ENCODE measurements at places on chromosomes 3 and 15.

GRCh38 chr3:149934524-149934923 lies 36.2 kb downstream of the PFN2 start:
- DNase-seq: no peak

GRCh38 chr3:116388867-116389385 lies 56.4 kb downstream of the LSAMP start:
- no peak for DNase-seq

GRCh38 chr3:21839592-21839991 lies 88.6 kb upstream of the ZNF385D start:
- no peak for DNase-seq

DNA sequence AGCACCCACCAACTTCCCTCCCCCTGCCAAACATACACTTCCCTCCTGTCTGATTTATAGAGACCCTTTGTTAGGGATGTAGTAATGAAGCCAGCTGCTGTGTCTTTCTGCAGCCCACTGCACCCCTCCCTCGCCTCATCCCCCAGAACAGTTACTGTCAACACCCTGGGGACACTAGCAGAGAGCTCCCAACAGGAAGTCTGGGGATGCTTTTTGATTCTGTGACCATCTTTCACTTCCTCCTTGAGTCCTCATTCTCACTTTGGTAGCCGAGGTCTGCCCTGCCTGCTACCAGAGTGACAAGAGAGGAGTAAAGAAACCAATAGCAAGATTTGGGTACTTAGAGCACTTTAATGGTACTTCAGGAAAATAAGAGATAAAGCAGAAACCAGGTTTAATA lies 201.6 kb downstream of the SATB1 start:
- DNase-seq: peak; percentile 77

DNA sequence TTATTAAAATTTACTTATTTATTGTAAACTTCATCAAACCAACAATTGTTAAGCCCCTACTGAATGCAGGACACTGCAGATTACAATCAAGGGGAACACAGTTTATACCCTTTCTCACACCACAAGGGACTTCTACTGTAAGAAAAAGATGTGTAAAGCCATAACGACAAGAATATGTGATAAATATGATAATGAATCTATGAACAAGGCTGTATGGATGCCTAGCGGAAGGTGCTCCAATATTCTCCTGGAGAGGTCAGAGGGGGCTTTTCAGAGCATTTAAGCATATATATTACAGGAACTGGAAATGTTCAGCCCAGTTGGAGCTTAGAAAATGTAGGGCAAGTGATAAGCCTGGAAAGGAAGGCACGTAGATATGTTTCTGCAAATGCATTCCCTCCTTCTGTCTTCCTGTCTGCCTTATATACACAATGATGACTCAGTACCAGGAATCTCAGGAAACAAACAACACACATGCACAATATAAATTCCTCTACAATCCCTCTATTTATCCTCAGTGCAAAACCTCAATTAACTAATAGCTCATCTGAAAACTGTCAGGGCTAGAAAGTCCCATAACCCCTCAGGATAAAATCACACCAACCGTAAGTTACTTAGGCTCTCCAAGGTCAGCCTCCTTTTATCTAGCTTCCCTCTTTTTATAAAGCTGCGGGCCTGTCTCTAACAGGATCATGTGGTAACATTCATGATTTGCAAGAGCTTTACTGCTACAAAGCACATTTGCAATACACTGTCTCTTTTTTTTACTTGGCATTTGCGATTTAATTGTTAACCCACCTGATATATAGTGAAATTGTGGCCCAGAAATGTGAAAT lies 393.1 kb downstream of the LPP start:
- no peak for DNase-seq

GRCh38 chr15:39736412-39737195 lies 46.0 kb downstream of the FSIP1 start:
- no peak for DNase-seq

GRCh38 chr3:117047951-117048705 lies 338.5 kb downstream of the TUSC7 start:
- no peak for DNase-seq

- DNase-seq: no peak
Observed at GRCh38 chr15:36737430-36737891, 158.0 kb downstream of the CDIN1 start.

GRCh38 chr15:29053006-29053405 lies 167.2 kb downstream of the APBA2 start:
- DNase-seq: no peak

DNA sequence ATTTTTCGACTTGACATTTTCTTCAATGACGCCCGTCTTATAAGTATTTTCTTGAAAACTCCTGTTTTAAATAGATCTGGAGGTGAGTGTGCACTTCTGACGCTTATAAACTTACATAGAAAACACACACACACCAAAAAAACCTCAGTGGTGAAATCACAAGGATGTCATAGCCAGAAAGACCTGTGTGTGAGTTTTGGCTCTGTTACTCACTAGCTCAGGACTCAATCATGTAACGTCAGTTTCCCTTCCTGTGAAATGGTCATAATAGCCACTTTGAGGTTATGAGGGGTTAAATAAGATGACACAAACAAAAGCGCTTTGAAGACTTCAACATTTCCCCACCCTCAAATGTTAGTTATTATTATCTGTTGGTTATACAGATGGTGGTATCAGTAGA lies 1.8 kb downstream of the IL20RB start:
- no peak for DNase-seq

- DNase-seq: no peak
Observed at GRCh38 chr15:91412138-91412928, 312.3 kb downstream of the SV2B start.

GRCh38 chr3:192121923-192122322 lies 605.4 kb downstream of the FGF12 start:
- no peak for DNase-seq

GRCh38 chr3:127043731-127044510 lies 61.0 kb downstream of the PLXNA1 start:
- DNase-seq: no peak

DNA sequence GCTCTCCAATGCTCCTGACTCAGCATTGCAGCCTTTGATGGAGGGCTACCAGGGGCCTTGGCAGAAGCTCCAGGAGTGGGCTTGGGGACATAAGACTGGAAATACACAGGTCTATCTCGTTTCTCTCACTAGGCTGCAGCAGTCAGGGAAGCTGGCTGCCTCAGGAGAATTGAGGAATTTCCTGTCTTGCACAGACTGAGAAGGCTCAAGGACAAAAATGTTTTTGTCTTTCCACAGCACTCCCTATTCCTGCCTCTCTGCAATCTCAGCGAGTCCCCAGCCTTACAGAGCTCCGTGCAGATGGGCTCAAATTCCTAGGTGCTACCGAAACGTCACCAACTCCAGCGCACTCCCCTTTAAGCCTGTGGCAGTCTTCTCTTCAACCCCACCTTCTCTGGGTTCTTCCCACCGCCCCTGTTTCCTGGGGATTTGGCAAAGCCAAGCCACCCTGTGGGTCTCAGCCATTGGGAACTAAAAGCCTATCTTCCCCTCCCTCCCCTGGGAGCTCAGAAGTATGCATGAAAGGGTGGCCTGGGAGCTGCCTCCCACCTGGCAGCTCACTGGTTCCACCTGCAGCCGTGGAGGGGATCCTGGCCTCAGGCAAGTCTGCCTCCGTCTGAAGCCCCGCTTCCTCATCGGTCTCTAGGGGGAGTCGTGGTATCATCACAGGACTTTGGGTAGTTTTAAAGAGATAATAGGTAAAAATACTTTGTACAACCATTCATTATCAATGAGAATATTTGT lies 322.6 kb upstream of the FRG2C start:
- DNase-seq: no peak

DNA sequence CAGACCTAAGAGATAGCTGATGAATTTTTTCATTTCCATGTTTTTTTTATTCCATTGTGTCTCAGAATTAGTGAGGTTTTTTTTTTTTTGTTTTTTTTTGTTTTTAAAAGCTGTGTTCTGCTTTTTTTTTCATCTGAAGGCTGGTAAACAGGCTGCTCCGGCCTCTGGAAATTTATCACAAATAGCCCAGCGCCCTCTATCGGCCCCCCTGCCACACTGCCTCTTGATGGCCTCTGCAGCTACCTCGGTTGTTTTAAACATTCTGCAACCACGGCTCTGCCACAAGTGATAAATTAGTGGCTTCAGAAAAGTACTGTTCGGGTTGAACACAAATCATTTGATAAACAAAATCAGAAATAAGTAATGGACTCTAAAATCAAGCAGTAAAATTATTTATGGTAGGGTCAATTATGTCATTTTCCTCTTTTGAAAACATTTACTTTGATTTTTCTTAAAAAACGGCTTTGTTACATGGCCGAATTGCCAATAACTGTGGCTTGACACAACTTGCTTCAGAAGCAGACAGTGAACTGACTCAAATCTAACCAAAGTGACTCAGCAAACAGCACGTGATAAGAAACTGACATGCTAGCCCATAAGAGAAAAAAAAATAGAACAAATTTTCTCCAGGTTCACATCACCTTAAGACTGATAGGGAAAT lies 87.8 kb downstream of the RSL24D1 start:
- DNase-seq: peak; percentile 41

DNA sequence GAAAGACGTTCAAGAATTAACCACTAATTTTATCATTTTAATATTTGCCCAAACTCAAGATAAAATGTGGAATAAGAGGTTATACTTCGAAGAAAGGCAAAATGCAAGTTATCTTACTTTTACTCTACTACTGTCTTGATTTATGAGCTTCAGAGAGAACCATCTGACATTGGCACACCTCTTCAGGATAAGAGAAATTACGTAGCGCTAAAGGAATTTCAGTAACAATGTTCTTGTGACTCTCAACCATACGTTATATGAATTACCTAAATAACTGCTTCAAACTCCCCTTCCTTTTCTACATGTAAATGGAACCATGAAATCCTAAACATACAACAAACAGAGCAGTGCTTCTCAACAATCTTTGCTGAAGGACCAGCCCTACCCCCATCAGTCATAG lies 96.8 kb downstream of the ZNF385D start:
- DNase-seq: no peak

GRCh38 chr3:126907557-126907956 lies 75.4 kb upstream of the PLXNA1 start:
- DNase-seq: no peak

DNA sequence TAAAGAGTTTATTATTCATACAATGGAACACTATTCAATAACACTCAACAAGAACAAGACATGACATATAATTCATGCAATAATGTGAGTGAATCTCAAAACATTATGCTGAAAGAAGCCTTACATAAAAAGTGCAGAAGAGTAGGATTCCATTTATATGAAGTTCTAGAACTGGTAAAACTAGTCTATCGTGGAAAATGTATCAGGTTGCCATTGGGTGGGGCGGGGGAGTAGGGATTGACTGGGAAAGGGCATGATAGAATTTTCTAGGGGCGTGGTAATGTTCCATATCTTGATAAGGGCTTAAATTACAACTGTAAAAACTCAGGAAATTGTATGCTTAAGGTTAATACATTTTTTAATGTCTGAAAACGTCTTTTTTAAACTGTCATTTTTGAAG lies 247.9 kb downstream of the SATB1 start:
- no peak for DNase-seq

DNA sequence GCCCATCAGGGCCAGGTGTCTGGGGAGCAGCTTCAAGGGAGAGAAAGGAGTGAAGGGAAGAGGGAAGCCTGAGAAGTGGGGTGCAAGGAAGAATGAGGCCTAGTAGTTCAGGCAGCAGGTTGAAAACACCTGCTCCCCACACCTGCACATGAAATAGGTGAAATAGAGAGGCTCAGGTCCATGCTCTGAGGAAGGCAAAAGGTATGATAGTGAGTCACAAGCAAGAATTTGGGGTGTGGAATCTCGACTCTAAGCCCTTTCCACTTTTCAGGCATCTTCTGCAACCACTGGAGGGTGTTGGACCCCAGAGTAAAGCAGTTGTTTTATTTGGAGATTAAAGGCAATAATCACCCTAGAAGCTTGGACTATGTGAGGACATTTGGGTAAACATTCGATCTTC lies 157.5 kb downstream of the CTNNB1 start:
- no peak for DNase-seq

DNA sequence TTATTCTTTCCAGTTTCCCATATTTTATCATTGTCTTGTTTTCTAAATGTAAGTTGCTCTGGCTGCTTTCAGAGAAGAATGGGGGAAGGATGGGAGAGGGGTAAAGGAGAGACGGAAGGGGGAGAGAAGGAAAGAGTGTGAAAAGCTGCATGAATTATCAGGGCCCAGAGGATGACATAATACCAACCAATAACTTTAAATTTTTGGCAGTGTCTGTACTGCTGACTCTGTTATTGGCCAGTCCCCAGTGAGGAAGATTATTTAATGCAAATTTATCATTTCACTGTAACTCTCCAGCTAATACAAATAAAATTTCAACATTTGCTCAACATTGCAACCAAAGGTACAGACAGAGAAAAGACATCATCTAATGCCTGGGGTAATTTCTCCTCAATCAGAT lies 551.7 kb upstream of the CFAP20DC start:
- no peak for DNase-seq

DNA sequence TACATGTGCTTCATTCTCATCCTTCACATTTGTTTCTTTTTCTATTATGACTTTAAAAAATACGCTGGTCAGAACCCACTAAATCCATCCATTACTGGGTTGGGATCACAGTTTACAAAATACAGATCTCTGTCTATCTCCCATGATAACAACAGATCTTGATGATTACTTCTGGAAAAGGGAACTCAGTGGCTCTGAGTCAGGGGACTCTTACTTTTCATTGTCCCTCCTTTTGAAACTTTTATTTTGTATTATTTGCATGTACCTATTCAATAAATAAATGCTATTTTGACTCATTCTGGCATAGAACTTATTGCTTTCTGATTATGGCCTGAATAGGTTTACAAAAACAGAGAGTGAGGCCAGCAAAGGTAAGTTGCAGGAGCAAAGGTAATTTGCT lies 11.6 kb upstream of the RASGRP1 start:
- no peak for DNase-seq

DNA sequence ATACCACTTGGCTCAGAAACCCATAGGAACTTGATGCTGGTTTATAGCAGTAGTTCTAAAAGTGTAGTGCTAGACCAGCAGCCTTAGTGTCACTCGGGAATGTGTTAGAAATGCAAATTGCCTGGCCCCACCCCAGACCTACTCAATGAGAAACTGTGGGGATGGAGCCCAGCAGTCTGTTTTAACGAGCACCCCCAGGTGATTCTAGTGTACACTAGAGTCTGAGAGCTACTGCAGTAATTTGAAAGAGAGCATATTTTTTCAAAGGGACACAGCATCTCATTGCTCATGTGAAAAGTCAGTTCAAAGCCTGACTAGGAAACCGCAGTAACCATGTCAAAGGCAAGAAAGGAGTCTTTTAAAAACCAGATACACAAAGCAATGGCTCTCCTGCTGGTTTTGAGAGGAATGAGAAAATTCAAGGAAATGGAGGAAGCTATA lies 313.4 kb downstream of the SQOR start:
- peak; percentile 97 for DNase-seq

DNA sequence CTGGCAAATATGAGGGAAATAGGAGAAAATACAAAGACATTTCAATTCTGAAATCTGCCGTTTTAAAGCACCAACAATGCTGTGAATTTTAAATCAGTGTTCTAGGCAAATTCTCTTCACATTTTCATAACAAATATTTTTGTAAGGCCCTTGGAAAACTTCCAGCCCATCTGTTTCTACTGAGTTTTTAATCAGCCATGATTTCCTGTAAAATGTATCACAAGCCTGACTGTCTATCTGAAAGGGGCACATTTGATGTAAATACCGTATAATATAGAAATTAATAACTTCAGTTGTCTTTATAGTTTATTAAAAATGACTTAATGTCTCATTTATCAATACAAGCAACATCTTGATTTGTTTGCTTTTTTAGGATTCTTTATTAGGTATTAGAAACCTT lies 454.7 kb downstream of the PYDC2 start:
- DNase-seq: no peak

Data from Jurkat, Clone E6-1 (cell line).